ENCODE measurements at places on chromosomes 7 and 10.

DNA sequence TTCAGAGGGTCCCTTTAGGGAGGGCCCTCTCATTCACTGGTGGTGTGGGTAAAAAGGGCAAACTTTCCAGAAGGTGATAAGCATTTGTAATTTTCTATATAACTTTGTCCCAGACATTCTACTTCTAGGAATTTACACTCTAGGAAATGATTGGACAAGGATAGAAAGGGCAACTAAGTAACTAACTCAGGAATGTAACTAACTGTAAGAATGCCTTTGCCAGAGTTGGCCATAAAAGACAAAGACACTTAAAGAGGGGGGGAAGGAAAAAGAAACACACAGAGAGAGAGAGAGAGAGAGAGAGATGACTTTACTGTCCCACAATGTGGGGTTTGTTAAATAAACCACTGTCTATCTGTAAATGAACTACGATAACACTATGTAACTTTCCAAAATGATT, 38.5 kb upstream of the ITPRID1 start:
- no peak for DNase-seq

DNA sequence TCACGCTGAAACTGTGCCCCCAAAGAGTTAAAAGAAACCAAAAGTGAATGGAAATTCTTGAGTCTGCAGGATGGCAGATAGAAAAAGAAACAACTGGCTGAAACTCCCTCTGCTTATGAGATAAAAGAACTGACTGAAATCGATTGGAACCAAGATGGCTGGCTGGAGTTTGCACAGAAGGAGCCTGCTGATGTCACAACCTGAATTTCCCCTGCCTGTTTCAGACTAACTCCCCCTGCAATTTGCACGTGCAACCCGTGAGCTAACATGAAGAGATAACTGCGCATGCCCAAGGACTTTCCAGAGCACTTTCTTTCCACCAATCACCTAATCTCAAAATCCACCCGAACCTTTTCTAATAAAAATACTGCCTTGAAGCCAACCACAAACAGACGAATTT, 435.5 kb downstream of the CALN1 start:
- no peak for DNase-seq

- no peak for DNase-seq
These were observed 11.4 kb upstream of the REPIN1 start for GRCh38 chr7:150357270-150357669.

DNA sequence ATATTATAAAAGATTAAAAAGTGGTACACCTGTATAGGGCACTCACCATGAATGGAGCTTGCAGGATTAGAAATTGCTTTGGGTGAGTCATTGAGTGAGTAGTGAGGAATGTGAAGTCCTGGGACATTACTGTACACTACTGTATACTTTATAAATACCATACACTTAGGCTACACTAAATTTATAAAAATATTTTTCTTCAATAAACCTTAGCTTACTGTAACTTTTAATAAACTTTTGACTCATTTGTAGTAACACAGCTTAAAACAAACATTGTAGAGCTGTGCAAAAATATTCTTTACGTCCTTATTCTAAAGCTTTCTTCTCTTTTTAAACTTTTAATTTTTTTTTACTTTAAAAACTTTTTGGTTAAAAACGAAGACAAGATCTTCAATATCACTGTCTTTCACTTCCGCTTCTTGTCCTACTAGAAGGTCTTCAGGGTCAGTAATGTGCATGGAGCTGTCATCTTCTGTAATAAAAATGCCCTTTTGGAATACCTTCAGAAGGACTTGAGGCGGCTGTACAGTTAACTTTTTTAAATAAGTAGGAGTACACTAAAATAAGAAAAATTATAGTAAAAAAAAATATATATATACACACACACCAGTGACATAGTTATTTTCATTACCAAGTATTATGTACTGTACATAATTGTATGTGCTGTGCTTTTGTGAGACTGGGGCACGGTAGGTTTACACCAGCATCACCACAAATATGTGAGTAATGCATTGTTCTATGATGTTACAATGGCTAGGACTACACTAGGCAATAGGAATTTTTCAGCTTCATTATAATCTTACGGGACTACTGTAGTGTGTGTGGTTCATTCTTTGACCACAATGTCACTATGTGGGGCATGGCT, 3.5 kb downstream of the STK31 start:
- DNase-seq: no peak

GRCh38 chr10:56895306-56895705, 534.2 kb upstream of the ZWINT start:
- no peak for DNase-seq

DNA sequence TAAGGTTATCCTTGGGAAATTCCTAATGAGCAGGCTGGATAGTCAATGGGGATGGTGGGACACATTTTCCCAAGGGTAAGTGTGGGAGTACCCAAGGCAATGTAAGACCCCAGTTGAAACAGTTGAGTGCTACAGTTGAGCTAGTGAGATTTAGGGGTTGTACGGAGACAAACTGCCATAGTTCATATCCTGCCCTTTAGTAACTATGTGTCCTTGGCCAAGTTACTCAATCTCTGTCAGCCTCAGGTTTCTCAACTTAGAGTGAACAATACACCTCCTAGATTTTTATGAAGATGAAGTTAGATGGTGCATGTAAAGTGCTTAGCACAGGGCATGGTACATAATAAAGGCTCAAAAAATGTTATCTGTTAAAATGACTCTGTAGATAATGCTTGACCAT, 20.5 kb downstream of the HABP2 start:
- no peak for DNase-seq

DNA sequence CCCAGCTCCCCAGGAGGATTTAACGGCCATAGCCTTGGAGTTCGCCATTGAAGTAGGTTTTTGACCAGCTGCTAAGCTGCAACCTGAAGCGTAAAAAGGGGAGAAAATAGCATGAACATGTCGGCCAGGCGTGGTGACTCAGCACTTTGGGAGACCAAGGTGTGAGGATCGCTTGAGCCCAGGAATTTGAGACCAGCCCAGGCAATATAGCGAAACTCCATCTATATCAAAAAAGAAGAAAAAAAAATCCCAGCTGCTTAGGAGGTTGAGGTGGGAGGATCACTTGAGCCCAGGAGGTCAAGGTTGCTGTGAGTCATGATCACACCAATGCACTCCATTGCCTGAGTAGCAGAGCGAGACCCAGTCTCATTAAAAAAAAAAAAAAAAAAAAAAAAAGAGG, 32.2 kb upstream of the MCU start:
- DNase-seq: peak; percentile 31

DNA sequence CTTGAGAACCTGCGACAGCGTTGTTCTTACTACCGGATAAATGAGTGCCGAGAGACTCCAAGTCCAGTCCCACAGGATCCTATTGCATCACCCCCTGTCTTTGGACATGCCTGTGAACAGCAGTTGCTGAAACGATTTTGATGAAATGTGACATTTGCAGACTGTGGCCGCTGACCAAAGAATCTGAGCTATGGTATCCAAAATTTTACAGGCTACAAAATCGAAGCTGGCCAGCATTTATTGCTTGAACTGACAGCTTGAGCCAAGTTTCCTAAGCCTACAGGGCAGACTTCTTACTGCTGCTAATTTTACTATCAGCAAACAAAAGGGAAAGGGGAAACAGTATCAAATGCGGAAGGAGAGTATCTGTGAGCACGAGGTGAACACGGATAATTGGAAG, 12.1 kb upstream of the NPVF start:
- DNase-seq: no peak

DNA sequence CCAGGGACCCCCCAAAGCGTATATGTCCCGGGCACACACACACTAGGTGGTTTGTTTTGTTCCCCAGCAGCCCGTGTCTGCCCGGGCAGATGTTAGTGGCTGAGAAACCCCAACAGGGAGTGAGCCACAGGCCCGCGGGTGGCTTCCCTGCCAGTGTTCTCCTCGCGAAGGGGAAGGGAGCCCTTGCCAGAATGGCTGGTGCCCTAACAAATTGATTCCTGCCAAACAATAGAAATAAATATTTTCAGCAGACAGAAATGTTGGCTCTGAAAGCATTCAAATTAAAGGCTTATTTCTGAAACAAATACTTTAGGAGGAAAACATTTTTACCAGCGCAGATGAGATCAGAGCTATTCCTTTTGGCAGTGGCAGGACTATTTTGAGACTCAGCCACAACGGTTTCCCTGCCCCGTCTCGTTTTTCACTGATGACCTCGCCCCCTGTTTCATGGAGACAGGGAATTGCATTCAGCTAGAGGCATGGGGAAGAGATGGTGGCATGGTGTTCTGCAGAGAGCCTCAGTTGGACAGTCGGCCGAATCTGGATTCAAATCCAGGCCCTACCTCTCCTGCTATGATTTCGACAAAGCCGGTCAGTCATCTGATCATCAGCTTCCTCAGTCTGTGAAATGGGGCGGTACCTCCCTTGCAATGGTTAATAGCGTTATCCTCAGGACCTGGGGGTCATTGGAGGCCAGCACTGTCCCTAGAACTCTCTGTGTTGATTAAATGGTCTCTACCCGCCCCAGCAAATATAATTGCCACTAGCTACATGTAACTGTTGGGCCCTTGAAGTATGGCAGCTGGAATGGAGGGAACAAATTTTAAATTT, 84.5 kb downstream of the CUX1 start:
- DNase-seq: no peak

GRCh38 chr10:124867304-124867703, 65.7 kb downstream of the ABRAXAS2 start:
- peak; percentile 37 for DNase-seq

DNA sequence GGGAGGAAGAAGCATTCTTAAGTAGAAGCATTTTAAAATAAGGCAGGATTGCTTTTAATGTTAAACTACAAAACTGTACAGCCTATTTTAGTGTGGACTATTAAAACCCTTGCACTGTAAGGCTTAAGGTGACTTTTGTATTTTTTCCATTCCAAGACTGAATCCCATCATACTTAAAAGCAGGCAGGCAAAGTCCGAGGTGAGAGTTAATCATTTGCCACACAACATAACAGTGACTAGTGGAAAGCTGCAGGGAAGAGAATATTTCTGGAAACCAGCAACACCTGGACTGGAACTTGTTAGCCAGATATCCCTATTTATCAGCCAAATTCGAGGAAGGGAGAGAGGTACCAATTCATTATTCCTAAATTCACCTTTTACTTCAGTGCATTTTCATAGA, 3.5 kb downstream of the PRR15 start:
- DNase-seq: no peak

DNA sequence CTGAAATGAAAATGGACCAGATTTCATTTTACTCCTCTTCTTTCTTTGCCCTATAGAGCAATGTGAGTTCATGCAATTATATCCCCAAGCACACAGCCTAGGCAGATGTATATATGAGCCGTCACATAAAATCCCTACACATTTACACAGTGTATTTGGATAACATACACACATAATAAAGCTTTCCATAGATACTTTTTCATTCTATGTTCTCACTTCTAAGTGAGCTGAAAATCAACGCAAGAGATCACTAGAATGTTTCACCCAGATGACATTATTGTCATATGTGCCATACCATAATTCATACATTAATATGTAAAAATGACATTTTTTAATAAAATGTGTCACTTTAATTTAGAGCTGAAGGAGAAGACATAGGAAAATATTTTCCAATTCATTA, 129.4 kb downstream of the INHBA start:
- no peak for DNase-seq

DNA sequence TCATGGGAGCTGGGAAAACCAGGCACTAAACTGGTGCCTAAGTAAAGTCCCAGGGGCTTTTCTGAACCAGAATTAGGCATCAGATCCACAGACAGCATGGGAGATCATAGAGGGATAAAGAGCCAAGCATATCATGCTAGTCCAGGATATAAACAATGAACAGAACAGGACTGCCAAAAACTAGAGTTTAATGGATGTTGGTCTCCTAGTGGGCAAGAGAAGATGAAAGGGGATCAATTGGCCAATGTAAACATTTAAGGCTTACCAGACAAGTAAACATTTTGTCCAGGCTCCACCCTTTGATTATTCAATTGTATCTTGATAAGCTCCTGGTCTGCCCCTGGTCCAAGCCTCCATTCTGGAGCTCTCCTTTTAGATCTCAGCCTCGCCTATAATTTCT, 18.9 kb downstream of the MACC1 start:
- no peak for DNase-seq

DNA sequence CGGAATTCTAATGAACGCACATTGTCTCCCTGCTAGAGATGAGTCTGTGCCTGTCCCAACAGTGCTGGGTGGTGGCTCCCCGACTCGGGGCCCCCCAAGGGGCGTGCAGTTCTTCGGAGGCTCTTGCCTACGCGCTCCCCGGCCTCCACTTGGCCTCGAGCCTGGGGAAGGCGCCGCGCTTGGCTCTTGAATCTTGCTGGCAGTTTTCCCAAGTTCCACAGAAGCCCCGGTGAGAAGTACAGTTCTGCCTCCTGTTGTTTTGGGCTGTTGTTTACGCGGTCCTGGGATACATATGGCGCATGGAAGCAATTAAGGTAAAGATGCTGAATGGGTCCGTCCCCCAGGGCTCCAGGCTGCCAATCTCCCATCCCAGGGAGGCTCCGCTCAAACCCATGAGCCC, 32.6 kb upstream of the UNCX start:
- no peak for DNase-seq

DNA sequence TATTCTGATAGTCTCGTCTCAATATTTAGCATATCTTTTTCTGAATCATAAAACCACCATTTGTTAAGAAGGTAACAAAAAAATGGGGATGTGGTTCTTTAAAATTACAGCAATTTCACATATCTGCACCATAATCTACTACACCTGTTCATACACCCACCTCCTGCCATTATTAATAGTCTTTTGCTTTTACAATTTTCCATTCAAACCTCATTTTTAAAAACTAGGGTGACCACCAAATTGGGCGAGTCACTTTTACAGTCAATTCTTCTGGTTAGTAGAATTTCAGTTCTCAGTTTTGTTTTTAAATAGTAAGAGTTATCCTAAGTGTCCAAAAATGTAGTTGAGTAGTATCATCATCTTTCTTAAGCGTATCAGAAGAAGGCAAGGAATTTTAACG, 48.4 kb upstream of the GSAP start:
- no peak for DNase-seq

All from GM23338 (cell line).